Astrocyte (in vitro differentiated cells and primary cell): ENCODE measurements at places on chromosomes 7 and 10. TPM values are rescaled to one million over a fixed set of nuclear protein-coding genes. Genes with fewer than 3 reads are reported as not detected.

DNAJB12 gene
- 24.3 and 24.8 TPM in 2 replicates for total RNA-seq

GIGYF1 gene
- total RNA-seq: 21.3 and 23.2 TPM in 2 replicates

CTAGE4 gene
- total RNA-seq: 0.99 and 1.4 TPM in 2 replicates

CADPS2 gene
- 6.1 and 6.4 TPM in 2 replicates for total RNA-seq

TMEM140 gene
- total RNA-seq: 0.27 and 0.62 TPM in 2 replicates

PSD gene
- 8.8 and 11.7 TPM in 2 replicates for total RNA-seq

PRLHR gene
- total RNA-seq: not detected in 2 replicates

CUBN gene
- total RNA-seq: 2.7 and 3.5 TPM in 2 replicates

SEMA4G gene
- total RNA-seq: 5.9 and 7.1 TPM in 2 replicates

GTF2IRD2 gene
- 4.8 and 5.3 TPM in 2 replicates for total RNA-seq

PKD2L1 gene
- not detected in 2 replicates for total RNA-seq

SPDYE2 gene
- total RNA-seq: not detected in 2 replicates

DNA sequence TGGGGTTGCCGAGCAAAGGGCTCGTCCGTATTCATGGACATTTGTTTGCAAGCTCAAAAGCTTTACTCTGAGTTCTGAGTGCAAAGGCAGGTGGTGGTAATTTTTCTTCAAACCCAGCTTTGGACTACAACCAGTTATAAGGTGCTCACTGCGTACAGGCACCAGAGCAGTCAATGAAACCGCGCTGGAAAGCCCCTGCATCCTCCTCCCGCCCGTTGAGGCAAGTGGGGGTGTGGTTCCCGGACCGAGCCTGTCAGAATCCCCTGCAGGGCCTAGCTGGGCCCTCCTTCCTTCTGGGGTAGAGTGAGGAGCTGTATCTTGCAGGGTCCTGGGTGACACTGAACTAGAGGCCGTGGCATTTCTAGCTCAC lies 22.3 kb downstream of the AMZ1 start:
- DNase-seq: no peak

GRCh38 chr10:5723692-5724091 lies 39.1 kb downstream of the TASOR2 start:
- no peak for DNase-seq

DNA sequence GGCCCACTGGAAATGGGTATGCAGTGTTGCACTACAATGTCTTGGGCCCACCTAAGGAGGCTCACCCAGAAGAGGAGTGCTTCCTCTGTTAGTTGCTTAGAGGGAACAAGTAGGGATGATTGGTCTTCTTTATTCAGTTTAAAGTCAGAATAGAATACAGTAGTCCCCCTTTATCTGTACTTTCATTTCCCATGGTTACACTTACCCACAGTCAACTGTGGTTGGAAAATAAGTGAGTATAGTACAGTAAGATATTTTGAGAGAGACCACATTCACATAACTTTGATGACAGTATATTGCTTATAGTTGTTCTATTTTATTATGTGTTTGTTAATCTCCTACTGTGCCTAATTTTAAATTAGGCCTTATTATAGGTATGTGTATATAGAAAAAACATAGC lies 151.4 kb downstream of the COL28A1 start:
- DNase-seq: no peak

DNA sequence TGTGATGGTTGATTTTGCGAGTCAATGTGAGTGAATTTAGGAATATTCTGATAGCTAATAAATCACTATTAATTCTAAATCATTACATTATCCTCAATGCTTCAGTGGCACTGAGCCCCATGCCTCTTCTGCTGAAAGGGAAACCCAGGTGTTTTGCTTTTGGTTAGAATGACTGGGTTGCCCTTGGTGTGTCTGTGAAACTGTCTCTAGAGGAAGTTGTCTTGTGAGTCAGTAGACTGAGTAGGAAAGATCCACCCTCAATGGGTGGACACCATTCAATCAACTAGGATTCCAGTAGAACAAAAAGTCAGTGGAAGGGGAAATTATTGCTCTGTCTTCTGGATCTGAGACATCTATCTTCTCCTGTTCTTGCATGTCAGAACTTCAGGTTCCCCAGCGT lies 472.4 kb downstream of the ANKRD7 start:
- DNase-seq: no peak

- DNase-seq: no peak
These were observed 85.6 kb downstream of the AOAH start for GRCh38 chr7:36638586-36639263.

DNA sequence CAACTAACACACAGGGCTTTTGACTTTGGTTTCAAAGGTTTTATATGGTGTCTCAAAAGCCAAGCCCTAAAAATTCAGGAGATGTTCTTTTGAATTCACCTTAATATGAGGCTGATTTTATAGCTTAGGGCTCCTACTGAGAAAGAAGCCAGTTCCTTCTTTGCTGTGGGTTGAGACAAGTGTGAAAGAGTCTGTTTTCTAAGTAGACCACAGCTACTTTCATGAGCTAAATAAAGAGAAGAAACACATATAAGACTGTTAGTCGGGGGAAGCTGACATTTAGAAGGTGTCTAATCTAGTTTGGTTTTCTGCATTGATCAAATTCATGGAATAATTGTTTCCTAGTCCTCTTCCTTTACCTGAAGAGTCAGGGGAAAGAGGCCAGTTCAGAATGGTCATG lies 332.1 kb upstream of the CELF2 start:
- DNase-seq: no peak

DNA sequence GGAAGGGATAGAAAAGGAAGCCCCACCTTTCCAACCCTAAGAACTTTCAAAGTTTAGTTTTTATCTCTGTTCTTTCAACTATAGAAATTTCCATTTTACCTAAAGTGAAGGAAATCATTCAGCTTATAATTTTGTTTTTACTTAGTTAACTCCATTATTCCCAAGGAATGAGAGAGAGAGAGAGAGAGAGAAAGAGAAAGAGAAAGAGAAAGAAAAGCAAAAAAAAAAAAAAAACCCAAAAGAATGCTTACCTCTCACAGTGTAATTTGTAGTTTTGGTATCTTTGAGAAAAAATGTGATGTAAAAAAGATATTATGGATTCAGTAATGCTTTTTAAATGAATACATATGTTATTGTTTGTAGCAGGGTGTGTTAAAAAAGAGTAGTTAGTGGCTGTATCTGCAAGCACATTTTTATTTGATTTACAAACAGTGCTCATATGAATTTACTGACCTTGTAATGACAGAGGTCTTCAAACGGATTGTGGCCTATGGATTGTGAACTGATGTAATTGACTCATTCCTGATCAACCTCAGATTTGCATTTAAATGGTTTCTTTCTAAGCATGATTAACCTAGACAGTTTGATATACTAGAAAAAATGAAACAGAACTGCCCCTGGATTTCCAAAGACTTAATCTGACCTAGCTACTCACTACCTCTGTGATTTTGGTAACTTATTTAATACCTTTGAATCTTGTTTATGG lies 64.9 kb downstream of the LCOR start:
- DNase-seq: peak; percentile 13

- peak; percentile 96 for DNase-seq
These were observed 126.0 kb downstream of the SKIDA1 start for GRCh38 chr10:21399392-21400035.

GRCh38 chr7:44470135-44470479 lies 20.4 kb downstream of the NUDCD3 start:
- DNase-seq: peak; percentile 66

DNA sequence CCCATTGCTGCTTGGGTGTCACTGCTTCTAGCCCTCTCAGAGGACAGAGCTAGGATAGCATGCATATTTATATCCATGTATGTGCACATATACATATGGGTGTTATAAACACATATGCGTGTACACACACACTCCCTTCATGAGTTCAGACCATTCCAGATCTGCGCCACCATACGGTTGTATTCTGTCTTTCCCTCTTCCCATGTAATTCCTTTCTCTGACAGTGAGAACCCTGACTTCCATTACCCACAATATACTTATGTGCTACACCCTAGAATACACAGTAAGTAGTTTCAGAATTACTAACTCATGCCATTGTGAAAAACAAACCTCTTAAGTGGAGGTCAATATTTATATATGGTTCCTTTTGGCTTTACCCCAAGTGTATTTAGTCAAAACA lies 116.6 kb upstream of the SAMD8 start:
- no peak for DNase-seq

DNA sequence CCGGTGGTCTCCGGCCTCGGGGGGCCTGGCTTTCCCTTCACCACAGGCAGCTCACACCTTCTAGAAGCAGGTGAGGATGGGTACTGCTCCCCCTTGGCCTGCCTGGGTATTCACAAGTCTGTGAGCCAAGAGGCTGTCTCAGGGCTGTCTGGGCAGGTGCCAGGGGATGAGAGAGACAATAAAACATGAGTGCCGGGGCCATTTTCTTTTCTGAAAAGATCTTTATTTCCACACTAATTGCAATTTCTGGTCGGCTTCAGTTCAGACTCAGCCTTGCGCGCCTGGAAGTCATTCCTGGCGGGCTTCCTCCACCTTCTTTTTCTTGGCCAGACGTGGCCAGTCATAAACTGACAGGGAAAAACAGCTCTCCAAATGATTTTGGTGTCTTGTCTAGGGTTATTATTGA lies 171.2 kb downstream of the ARHGAP12 start:
- no peak for DNase-seq

GRCh38 chr10:128463991-128464760 lies 338.0 kb upstream of the MKI67 start:
- DNase-seq: peak; percentile 63

GRCh38 chr10:119210633-119211032 lies 3.3 kb downstream of the GRK5 start:
- DNase-seq: no peak

- no peak for DNase-seq
These were observed 15.6 kb upstream of the PLEKHS1 start for GRCh38 chr10:113735913-113736312.

DNA sequence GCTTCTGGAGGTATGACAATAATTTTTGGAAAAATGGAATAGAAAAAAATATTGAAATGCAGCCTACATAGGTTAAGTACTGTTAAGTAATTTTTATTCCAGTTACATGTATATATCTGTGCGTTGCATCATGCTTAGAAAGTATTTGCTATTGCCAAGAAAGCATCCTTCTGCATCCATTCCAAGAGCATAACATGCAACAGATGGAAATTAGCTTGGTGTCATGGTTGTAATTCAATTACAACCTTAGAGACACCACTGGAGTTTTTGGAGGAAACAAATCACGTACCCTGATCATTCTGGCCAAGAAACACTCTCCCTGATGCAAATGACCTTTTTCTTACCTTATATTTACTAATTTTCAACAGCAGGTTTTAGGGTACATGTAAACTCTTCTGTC lies 1.7 kb downstream of the AKR1B1 start:
- DNase-seq: no peak

GRCh38 chr7:107125475-107125874 lies 43.3 kb upstream of the HBP1 start:
- no peak for DNase-seq

DNA sequence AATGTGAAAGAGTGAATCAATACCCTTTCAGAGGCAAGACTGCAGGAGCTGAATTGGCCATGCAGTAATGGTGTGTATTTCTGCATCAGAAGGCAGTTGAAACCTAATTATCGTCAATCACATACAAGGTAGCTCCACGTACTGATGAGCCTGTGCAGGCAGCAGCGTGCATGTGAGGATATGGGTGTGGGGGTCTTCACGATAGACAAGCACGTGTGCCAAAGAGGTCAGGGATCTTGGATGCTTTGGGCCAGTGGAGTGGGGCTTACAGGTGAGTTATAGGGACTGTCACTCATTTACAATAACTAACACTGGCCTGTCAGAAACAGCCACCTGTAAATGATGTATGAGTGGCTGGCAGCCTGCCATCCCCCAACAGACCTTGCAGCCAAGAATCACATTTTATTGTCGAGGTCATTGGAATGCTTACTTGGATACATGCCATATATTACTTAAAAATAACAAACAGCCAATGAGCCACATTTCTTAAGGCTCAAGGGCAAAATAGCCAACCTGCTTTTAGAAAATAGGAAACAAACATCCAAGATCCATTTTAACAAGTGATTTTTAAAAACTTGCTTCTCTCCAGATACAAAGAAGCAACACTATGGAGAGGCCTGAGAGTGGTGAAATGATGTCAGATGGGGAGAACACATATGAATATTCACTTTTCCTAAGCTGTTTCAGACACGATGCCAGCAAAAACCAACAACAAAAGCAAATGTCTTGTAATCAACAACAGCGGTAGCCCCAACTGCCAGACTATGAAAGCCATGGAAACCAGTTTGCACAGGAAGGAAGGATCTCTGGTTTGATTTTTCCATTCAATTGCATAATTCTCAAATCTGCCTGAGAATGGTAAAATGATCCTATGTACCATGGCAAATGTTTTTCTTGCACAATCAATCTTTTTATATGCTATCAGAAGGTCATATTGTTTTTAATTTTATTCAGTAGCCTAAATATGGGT lies 210.7 kb downstream of the SKAP2 start:
- no peak for DNase-seq

GRCh38 chr10:116688741-116689495 lies 53.4 kb downstream of the HSPA12A start:
- no peak for DNase-seq

GRCh38 chr10:104324221-104324686 lies 14.0 kb downstream of the ITPRIP start:
- no peak for DNase-seq

DNA sequence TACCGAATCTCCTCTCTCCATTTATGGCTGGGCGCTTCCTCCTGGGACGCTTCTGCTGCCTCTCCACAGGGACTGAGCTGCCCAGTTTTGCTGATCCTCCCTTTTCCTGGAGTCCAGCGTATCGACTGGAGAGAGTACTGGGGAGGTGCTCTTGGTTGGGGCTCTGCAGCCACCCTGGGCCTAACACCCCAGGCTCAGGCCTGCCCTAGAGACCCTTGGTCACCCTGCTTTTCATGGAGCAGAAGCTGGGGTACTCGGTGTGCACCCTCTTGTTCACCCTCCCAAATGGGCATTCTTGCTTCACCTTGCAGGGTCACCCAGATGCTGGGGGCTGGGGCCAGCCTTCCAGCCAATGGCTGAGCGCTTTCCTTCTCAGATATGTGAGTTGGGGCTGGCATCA lies 88.8 kb upstream of the RET start:
- DNase-seq: no peak

GRCh38 chr10:123746061-123746460 lies 79.9 kb downstream of the GPR26 start:
- no peak for DNase-seq

DNA sequence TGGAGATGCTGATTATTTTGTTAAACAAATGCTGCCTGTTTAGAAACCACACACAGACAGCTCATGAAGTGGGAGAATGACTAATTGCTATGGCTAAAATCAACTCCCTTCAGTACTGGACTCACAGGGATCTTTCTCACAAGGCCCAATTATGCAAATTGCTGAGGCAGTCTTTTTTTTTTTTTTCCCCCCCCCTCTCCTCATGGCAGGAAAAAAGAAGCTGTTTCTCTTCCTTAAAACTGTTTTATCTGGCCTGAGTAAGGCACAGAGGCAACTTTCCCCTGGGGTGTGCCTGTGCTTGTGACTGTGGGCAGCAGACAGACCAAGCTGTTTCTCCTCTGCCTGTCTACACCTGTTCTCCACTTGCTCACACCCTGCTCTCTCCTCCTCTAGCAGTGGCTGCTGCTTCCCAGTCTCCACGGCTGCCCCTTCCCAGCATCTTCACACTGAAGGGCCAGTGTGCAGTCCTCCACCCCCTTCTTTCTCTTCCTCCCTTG lies 65.4 kb upstream of the STEAP1B start:
- DNase-seq: peak; percentile 93

- DNase-seq: no peak
These were observed 88.1 kb upstream of the DNAAF5 start for GRCh38 chr7:638256-639011.
